ENCODE measurements at places on chromosomes 1 and 21.

DNA sequence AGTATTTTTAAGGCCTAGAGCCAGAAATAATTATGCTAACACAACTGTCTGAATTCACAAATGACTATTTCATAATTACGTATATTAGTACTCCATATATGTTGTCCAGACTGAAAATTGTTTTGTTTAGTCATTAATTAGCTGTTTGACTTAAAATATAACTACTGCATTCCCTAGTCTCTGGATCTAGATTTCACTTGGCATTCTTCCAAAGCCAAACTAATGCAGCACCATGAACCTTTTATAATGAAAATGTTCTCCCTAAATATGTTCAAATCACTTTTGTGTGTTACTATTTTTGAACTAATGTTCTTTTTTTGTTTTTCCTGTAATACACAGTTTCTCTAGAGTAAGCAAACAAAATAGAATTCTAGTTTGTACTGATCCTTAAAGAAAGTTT is 46.1 kb downstream of the CAMTA1 start:
- no peak for DNase-seq

- no peak for DNase-seq
These were observed 181.9 kb upstream of the VAMP3 start for GRCh38 chr1:7589080-7589735.

- no peak for DNase-seq
These were observed 7.5 kb downstream of the ID3 start for GRCh38 chr1:23551849-23552248.

- DNase-seq = no peak
These were observed 222.9 kb upstream of the SGIP1 start for GRCh38 chr1:66311092-66311491.

GRCh38 chr1:89942014-89942413 is 52.9 kb upstream of the ZNF326 start:
- DNase-seq = no peak

- DNase-seq = no peak
These were observed 254.9 kb downstream of the RHOU start for GRCh38 chr1:228989992-228990827.

GRCh38 chr1:23997812-23998211 is 17.7 kb upstream of the SRSF10 start:
- no peak for DNase-seq

DNA sequence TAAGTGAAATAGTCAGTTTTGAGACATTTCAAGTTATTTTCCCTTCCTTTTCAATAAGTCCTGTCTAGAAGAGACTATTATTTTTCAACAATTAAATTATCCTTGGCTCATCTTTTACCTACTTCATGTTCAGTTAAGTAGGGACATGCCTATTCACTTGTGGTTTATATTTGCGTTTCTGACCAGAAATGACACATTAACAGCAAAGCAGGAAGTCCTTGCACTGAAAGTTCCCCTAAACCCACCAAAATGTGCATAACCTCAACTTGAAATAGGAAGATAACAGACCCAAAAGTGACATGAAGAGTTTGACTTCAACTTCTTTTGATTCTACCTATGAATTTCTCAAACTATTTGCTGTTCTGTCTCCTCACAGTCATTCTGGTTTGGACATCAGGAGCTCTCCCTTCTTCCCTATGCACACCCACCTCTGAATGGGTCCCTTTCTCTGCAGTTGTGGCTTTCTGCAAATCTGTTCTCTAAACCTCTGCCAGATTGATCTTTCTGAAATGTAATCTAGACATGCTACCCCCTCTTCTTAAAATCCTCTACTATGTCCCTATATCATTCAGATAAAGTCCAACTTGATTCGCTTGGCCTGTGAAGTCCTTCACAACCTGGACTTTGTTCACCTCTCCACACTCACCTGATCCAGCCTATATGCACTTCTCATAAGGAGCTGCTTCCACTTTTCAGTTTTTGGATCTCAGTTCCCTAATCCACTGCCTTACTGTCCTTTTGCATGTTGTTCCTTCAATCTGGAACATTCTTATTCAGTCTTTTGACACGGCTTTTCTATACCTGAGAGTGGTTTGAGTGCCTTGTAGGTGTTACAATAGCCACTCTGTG is 661.5 kb upstream of the ADGRL4 start:
- no peak for DNase-seq

GRCh38 chr1:46592823-46593222 is 11.2 kb downstream of the MKNK1 start:
- DNase-seq = no peak

DNA sequence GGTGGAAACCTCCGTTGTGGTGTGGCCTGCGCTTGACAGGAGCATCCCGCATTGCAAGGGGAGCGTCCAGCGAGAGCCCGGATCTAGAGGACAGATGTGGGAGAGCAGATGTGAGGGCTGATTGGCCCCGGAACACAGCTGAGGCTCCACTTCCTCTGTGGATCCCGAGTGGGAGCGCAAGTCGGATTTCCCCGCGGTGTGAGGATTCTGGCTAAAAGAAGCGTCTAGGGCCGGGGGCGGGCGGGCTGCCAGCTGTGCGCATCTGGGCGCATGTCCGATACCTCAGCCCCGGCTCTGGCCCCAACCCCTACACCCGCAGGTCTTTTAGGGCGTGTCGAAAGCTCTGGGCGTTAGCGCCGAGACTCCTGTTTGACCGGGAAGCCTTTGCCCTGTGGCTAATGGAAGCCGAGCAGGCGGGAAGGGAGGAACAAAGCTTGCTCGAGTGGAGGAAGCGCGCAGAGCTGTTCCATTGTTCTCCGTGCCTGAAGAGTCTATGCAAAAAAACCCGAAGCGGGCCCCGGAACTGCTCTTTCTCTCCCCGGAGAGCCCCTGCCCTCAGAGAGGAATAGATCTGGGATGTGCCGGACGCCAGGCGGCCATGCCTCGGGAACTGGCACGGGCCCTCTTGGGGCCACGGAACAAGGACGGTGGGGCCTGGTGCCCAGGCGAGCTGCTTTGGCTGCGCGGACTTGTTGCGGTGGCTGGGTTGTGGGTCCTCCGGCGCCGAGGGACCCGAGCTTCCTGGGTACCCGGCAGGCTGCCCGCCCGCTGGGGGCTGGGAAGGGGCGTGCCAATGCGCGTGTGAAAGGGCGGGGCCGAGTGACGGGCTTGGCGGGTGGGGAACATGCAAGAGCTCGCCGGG is 111.1 kb downstream of the NAV1 start:
- peak; percentile 88 for DNase-seq

DNA sequence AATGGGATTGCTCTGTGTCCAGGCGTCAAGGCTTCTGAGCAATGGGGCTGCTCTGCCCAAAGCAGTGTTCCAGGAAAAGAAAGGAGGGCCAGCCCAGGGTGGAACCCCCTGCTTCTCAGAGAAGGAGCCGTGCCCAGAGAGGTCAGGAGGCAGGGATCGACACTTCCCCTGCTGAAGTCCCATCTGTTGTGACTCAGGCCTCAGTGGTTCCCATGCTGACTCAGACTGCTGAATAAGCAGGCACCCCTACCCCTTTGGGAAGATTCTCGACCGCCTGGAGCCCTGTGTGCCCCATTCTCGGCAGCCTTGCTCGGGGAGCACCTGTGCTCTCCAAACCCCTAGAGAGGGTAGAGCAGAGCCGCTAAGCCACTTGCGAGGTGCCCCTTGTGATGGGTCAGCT is 23.9 kb downstream of the PKP1 start:
- no peak for DNase-seq

DNA sequence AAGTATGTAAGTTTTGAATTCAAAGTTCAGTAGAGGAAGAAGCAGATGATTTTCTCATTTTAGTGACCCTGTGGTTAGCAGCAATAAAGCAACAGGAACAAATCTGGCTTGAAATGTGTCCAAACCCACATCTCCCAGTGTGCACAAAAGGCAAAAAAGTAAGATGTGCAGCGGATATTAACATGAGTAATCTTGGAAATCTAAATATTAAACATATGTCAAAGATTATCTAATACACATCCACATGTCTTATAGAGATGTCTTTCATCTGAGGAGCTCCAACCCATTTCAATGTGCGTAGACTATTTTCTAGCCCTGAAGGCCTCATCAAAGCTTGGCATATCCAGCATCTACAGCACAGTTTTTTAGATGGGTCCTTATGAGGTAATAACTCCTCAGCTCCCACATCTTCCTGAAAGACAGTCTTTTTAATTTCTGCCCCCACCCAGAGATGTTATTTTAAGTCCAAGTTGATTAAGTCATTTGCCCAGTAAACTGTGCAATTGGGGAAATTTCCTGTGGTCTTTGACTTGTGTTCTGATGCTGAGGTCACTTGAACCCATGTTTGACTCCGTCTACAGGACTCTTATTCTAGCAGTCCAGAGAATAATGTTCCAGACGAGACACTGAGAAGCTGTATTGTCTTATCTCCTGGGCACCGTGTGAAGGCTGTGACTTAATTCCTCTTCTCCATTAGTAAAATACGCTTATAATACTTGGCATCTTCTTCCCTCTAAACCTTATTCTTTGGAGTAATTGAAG is 73.7 kb downstream of the LMO4 start:
- no peak for DNase-seq

DNA sequence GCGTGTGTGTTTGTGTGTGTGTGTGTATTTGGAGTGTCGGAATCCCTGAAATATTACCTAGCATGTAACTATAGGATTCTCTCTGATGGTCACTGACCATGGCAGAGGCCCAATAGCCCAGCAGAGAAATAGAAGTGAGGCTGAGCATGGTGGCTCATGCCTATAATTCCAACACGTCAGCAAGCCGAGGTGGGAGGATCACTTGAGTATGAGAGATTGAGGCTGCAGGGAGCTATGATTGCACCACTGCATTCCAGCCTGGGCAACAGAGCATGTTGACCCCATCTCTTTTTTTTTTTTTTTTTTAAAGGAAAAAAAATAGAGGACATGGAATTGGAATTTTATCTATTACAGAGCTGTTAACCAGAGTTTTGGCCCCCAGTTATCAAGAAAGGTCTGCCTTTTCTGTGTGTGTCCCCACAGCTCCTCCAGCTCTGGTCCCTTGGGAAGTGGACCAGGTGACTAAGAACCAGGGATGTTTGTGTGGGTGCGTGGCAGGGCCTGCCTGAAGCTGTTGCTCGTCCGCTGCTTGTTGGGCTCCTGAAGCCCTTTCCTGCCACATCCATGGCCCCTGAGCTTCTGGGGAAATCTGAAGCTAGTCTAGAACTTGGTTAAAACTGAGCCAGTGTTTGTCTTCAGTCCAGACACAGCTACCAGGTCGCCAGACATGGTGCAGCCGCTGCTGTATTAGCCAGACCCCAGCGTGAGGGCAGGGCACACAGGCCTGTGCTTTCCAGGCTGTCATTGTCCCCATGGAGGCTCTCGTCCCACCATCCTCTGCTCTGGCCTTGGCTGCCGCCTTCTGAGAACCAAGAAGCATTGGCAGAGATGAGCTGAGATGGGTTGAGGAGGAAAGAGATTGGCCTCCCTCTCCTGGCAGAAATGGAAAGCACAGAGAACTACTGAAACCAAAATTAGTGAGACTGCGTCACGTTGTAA is 25.5 kb downstream of the CAPN9 start:
- DNase-seq = no peak

GRCh38 chr1:200907611-200908097 is 13.0 kb downstream of the INAVA start:
- no peak for DNase-seq

DNA sequence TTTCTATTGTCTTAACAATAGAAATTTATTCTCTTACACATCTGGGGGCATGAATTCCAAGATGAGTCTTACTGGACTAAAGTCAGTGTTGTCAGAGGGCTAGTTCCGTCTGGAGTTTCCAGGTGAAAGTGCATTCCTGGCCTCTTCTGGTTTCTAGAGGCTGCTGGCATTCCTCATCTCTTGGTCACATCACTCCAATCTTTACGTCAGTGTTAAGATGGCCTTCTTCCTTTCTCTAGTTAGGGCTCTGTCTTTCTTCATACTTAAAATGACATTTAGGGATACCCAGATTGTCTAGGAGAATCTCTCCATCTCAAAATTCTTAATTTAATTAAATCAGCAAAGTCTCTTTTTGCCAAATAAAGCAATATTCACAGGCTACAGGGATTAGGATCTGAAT is 13.3 kb upstream of the PDC start:
- no peak for DNase-seq

DNA sequence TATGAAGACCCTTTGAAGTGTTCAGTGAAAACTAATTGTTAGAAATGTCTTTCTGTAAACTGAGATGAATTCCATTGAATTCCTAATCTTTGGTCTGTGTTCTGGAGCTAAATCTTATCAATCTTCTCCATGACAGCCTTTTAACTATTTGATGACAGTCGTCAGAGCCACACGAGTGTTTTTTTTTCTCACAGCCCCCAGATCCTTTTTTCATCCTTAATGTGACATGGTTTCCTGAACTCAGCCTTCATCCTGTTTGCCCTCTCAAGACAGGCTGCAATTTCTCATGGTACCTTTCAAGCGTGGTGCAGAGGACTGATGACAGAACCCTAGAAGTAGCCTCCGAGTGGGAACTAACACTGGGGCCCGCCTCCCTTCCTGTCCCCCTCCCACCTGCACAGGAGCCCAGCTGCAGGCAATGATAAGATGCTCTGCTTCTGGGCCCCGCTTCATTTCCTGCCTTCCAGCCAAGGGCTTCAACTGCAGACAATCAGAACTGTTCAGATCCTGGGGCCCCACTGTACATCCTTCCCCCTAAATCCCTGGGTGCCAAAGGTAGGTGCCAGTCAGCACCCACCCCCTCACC is 114.6 kb upstream of the VAV3 start:
- no peak for DNase-seq

- no peak for DNase-seq
These were observed 553.6 kb downstream of the PTPRU start for GRCh38 chr1:29789910-29790247.

DNA sequence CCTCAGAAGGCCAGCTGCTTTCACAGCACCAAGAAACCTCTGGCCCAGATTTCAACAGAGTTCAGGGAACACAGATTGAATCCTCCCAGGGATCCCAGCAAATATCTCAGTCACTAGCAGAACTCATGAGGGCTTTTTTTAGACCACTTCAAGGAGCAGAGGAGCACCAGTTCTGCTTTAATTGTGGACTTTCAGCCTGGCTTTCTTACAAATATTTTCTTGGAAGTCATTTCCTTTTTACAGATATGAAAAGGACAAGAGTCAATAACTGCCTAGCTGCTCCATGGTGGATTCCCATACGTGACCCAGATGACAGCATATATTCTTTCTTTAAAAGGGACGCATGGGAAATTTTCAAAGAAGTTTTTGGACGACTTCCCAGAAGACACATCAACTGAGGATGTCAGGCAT is 6.4 kb upstream of the LRRC8B start:
- DNase-seq = no peak

- DNase-seq = no peak
These were observed 596 bp downstream of the TOR3A start for GRCh38 chr1:179082333-179082998.

- no peak for DNase-seq
These were observed 133.6 kb upstream of the POGK start for GRCh38 chr1:166705376-166706289.

- no peak for DNase-seq
These were observed 30.0 kb upstream of the DMRTA2 start for GRCh38 chr1:50453266-50453665.

Measured in D721Med (cell line).